ENCODE measurements at places on chromosomes 7 and 10. TPM values are rescaled to one million over a fixed set of nuclear protein-coding genes. Genes with fewer than 3 reads are reported as not detected.

DNA sequence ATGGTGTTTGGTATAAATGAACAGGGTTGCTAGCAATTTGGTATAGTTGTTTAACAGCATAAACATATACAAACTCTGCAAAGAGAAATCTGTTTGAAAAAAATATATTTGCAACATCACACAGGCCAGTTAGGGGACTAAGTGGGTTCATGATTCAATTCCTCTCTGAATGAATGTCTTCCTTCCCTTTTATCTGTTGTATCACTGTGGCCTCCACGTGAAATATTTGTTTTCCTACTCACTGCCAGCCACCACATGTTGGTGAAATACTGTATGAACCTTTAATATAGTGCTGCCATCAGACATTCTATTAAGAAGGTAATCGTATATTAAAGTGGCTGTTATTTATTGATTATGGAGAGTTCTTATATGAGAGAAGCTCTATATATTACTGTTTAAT lies 157.0 kb downstream of the ARID5B start:
- no peaks in the 10 kb centered on the region for H3K36me3 ChIP-seq
- peak overlapping the region; percentile 39 for H3K4me3 ChIP-seq
- H3K27ac ChIP-seq = no peak overlapping the region
- no peak for DNase-seq
- no peaks in the 10 kb centered on the region for H3K27me3 ChIP-seq

GRCh38 chr7:94042381-94042780 lies 38.2 kb upstream of the BET1 start:
- H3K27me3 ChIP-seq = no peaks in the 10 kb centered on the region
- H3K4me3 ChIP-seq = no peak overlapping the region
- H3K27ac ChIP-seq = no peak overlapping the region
- DNase-seq = no peak
- no peaks in the 10 kb centered on the region for H3K4me1 ChIP-seq

AKR1C1 gene
- 72.7 TPM for total RNA-seq

DNA sequence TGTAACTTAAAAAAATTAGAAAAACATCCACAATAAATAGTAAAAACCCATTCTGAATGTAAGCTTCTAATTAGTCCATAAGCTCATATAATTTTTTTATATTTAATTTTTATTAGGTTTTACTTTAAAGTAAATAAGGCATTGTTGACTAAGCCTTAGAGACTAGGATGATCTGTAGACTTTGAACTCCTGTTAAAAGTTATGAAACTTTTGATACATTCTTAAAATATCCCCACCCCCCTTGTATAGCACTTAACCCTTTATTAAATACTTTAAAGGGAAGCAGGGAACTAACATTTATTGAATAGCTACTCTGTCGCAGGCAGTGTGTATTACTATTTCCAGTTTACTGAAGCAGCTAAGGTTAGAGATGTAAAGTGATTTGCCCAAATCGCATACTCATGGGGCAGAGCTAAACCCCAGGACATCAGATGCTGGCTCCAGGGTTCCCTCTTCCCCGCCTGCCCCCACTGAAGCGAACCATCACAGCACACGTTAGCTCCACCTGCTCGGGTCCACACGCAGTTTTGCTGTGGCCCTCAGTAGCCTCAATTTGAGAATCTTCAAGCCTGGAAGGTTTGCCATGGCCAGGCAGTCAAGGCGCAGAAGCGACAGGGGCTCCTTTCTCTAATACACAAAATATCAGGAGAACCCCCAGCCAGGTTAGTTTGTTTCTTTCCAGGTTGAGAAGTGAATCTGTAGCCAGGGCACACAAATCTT lies 762 bp downstream of the PON1 start:
- H3K27me3 ChIP-seq = no peaks in the 10 kb centered on the region
- DNase-seq = no peak
- no peak overlapping the region for H3K27ac ChIP-seq
- H3K4me3 ChIP-seq = no peak overlapping the region
- no peaks in the 10 kb centered on the region for H3K36me3 ChIP-seq
- H3K4me1 ChIP-seq = no peaks in the 10 kb centered on the region

SCART1 gene
- total RNA-seq = 0.89 TPM

- H3K36me3 ChIP-seq = no peaks in the 10 kb centered on the region
- H3K4me1 ChIP-seq = no peaks in the 10 kb centered on the region
- no peak for DNase-seq
- H3K27ac ChIP-seq = no peak overlapping the region
- H3K4me3 ChIP-seq = no peak overlapping the region
Observed at GRCh38 chr10:131003455-131003854, 308.1 kb downstream of the TCERG1L start.

- H3K36me3 ChIP-seq = no peaks in the 10 kb centered on the region
- DNase-seq = no peak
- H3K4me3 ChIP-seq = no peak overlapping the region
- H3K4me1 ChIP-seq = no peaks in the 10 kb centered on the region
- H3K27me3 ChIP-seq = no peaks in the 10 kb centered on the region
Observed at GRCh38 chr7:117472335-117472734, 7.5 kb upstream of the CFTR start.

AMZ1 gene
- 1.4 TPM for total RNA-seq

GPR15LG gene
- total RNA-seq = not detected

- H3K36me3 ChIP-seq = no peaks in the 10 kb centered on the region
- no peak overlapping the region for H3K4me3 ChIP-seq
Observed at GRCh38 chr10:71028066-71028465, 139.7 kb upstream of the PCBD1 start.

TAX1BP1 gene
- total RNA-seq = 131 TPM

GRCh38 chr7:44914992-44915607 lies 29.8 kb upstream of the PURB start:
- H3K4me1 ChIP-seq = no peaks in the 10 kb centered on the region
- H3K27me3 ChIP-seq = no peaks in the 10 kb centered on the region
- no peak overlapping the region for H3K27ac ChIP-seq
- no peak overlapping the region for H3K4me3 ChIP-seq
- peak; percentile 76 for DNase-seq
- H3K36me3 ChIP-seq = no peaks in the 10 kb centered on the region

LIPM gene
- not detected for total RNA-seq

GRCh38 chr7:28922624-28923331 lies 35.4 kb downstream of the TRIL start:
- H3K27ac ChIP-seq = no peak overlapping the region
- peak; percentile 94 for DNase-seq
- no peaks in the 10 kb centered on the region for H3K27me3 ChIP-seq
- H3K4me1 ChIP-seq = peaks cover 22% of the 10 kb centered on the region

SMKR1 gene
- total RNA-seq = not detected
